ENCODE measurements at places on chromosomes 13 and 19.

DNA sequence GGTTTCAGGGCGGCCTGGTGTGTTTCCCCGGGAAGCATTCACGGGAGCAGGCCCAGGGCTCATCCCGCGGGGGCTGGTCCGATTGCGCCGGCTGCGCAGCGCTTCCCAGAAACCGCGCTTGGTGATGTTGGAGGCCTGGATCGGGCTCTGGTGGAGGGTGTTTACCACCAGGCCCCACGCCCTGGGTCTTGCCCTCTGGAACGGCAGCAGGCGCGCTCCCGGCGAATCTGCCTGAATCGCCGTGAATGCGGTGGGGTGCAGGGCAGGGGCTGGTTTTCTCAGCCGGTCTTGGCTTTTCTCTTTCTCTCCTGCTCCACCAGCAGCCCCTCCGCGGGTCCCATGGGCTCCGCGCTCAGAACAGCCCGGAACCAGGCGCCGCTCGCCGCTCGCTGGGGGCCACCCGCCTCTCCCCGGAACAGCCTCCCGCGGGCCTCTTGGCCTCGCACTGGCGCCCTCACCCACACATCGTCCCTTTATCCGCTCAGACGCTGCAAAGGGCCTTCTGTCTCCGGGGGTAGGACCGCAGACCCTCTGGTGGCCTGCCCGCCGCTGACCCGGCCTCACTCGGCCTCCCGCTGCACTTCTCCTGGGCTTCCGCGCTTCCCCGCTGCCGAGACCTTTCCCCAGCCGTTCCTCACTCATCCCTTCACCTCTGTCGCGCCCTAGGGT lies 69.4 kb upstream of the GJB6 start:
- DNase-seq: no peak

- no peak for DNase-seq
These were observed 42.9 kb downstream of the C13orf46 start for GRCh38 chr13:113930671-113931637.

GRCh38 chr13:114064450-114065140 lies 67.8 kb downstream of the RASA3 start:
- DNase-seq: no peak

GRCh38 chr13:42735010-42735409 lies 46.4 kb upstream of the FAM216B start:
- DNase-seq: no peak

GRCh38 chr13:78032132-78032531 lies 113.5 kb upstream of the EDNRB start:
- no peak for DNase-seq

DNA sequence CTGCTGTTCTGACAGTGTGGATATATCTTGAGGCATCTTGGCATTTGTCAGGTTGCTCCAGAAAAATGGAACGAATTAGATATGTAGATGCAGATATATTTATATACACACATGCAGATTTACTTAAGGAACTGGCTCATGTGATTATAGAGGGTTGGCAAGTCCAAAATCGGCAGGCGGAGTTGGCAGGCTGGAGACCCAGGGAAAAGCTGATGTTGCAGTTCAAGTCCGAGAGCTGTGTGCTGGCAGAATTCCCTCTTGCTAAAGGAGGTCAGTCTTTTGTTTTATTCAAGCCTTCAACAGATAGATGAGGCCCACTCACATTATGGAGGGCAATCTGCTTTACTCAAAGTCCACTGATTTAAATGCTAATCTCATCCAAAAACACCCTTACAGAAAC lies 24.4 kb upstream of the CSNK1A1L start:
- no peak for DNase-seq

GRCh38 chr13:21053231-21053630 lies 8.2 kb downstream of the LATS2 start:
- DNase-seq: no peak
